ENCODE measurements at places on chromosomes 3 and 15. TPM values are rescaled to one million over a fixed set of nuclear protein-coding genes. Genes with fewer than 3 reads are reported as not detected.
A peak's percentile ranks its signal among the peaks of the same experiment; 100 is the strongest.

The MINDY4B gene
- 0.20 TPM for total RNA-seq

The P3H2 gene
- total RNA-seq: 7.5 TPM

The PGBD4 gene
- total RNA-seq: 4.0 TPM

The PRRT3 gene
- 4.0 TPM for total RNA-seq

The AGBL1 gene
- total RNA-seq: 1.1 TPM

The SEMA6D gene
- 68.8 TPM for total RNA-seq

DNA sequence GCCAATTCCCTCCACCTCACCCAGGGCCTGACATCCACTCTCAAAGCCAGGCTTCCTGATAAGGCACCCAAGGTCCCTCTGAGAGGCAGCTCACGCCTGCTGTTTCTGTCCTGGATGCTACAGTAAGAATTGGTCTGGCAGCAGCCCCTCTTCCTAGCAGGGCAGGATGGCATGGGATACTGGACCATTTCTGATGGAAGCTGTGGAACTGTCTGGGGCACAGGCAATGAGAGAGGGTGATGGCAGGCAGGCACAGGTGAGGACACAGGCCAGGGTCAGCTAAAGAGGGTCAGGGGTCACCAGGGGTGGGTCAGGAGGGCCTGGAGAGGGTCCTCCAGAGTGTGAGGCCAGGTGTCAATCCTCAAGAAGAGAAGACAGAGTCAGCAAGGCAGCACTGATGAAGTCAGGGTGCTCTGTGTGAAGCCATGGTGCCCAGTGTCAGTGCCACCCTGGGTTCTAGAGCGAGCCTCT is 41.9 kb upstream of the SLC41A3 start:
- H3K36me3 ChIP-seq: peaks cover 61% of the 10 kb centered on the region
- no peak for DNase-seq
- H3K4me3 ChIP-seq: no peak overlapping the region

DNA sequence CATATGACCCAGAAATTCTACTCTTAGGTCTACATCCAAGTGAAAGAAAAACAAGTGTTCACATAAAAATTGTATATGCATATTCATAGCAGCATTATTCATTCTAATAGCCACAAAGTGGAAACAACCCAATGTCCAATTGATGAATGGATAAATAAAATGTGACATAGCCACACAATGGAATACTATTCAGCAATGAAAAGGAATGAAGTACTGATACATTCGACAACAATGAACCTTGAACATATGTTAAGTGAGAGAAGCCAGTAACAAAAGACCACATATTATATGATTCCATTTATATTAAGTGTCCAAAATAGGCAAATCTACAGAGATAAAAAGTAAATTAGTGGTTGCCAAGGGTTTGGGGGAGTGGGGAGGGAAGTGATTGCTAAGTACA is 70.2 kb upstream of the ACTC1 start:
- no peaks in the 10 kb centered on the region for H3K27me3 ChIP-seq
- H3K36me3 ChIP-seq: peaks cover 3% of the 10 kb centered on the region
- no peak overlapping the region for H3K4me3 ChIP-seq
- H3K27ac ChIP-seq: no peak overlapping the region
- no peak for DNase-seq

GRCh38 chr3:156483961-156484787 is 70.7 kb downstream of the SSR3 start:
- no peaks in the 10 kb centered on the region for H3K4me1 ChIP-seq
- DNase-seq: no peak
- no peak overlapping the region for H3K4me3 ChIP-seq
- no peaks in the 10 kb centered on the region for H3K27me3 ChIP-seq
- no peaks in the 10 kb centered on the region for H3K36me3 ChIP-seq
- no peak overlapping the region for H3K27ac ChIP-seq

- H3K4me3 ChIP-seq: no peak overlapping the region
- DNase-seq: no peak
- no peak overlapping the region for H3K27ac ChIP-seq
- H3K27me3 ChIP-seq: no peaks in the 10 kb centered on the region
- H3K4me1 ChIP-seq: no peaks in the 10 kb centered on the region
- no peaks in the 10 kb centered on the region for H3K36me3 ChIP-seq
Observed at GRCh38 chr3:110679285-110679684, 392.3 kb upstream of the NECTIN3 start.

GRCh38 chr3:37103103-37103808 is 71.1 kb downstream of the LRRFIP2 start:
- no peaks in the 10 kb centered on the region for H3K36me3 ChIP-seq
- H3K4me3 ChIP-seq: no peak overlapping the region
- no peaks in the 10 kb centered on the region for H3K4me1 ChIP-seq
- no peaks in the 10 kb centered on the region for H3K27me3 ChIP-seq
- DNase-seq: no peak
- H3K27ac ChIP-seq: no peak overlapping the region

GRCh38 chr3:22732641-22733040 is 470.5 kb upstream of the UBE2E2 start:
- H3K27ac ChIP-seq: no peak overlapping the region
- H3K36me3 ChIP-seq: no peaks in the 10 kb centered on the region
- H3K4me1 ChIP-seq: no peaks in the 10 kb centered on the region
- H3K27me3 ChIP-seq: no peaks in the 10 kb centered on the region

DNA sequence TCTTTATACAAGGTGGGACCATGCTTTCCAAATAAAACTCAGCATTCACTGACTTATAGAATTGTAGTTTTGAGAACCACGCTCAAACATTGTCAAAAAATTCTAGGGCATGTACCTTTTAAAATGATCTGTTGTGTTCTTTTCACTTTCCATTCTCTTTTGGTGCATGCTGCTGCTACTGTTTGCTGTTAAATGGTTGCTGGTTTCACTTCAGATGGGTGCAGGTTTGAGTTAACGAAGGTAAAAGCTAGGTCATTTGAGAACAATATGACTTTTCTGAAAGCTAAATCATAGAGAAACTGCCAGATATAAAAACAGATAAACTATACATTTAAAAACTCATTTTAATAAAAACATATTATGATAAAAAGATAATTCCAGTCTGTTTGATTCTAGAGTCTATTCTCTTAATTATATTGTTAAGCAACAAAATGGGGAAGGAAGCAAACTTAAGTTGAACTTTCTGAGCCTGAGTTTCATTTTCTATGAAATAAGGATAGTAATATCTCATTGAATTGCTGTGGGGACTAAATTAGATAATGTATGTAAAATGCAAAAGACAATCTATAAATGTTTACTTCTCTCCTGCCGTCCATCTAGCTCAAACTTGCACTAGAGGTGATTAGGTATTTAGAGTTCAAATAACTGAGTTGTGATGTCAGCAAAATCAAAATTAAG is 82.4 kb downstream of the OXSM start:
- no peak for DNase-seq
- no peak overlapping the region for H3K27ac ChIP-seq
- H3K36me3 ChIP-seq: no peaks in the 10 kb centered on the region
- no peak overlapping the region for H3K4me3 ChIP-seq

GRCh38 chr3:178072391-178073305 is 463.6 kb upstream of the KCNMB2 start:
- peak; percentile 49 for DNase-seq
- no peaks in the 10 kb centered on the region for H3K36me3 ChIP-seq
- H3K27ac ChIP-seq: no peak overlapping the region
- H3K4me3 ChIP-seq: no peak overlapping the region
- no peaks in the 10 kb centered on the region for H3K27me3 ChIP-seq

- H3K27me3 ChIP-seq: no peaks in the 10 kb centered on the region
- H3K4me3 ChIP-seq: no peak overlapping the region
- no peak overlapping the region for H3K27ac ChIP-seq
- H3K36me3 ChIP-seq: no peaks in the 10 kb centered on the region
- H3K4me1 ChIP-seq: no peaks in the 10 kb centered on the region
Observed at GRCh38 chr3:102031834-102032233, 182.5 kb downstream of the NFKBIZ start.

DNA sequence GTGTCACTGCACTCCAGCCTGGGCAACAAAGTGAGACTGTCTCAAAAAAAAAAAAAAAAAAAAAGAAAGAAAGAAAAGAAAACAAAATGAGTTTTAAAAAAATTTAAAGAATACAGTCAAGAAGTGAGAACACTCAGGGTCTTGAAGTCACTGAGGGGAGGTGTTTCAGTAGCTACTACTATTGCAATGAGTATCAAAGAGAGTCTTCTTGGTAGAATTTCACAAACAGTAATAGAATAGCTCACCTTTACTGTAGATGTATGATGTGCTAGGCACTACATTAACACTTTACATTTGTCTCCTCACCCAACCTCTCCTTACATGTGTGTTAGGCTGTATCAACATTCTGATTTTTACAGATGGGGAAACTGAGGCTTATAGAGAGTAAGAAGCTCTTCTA is 43.9 kb downstream of the EOMES start:
- no peak overlapping the region for H3K4me3 ChIP-seq
- no peak overlapping the region for H3K27ac ChIP-seq
- H3K4me1 ChIP-seq: peaks cover 4% of the 10 kb centered on the region
- H3K36me3 ChIP-seq: no peaks in the 10 kb centered on the region

- H3K4me1 ChIP-seq: no peaks in the 10 kb centered on the region
- no peak overlapping the region for H3K4me3 ChIP-seq
- DNase-seq: no peak
- H3K36me3 ChIP-seq: peaks cover 21% of the 10 kb centered on the region
Observed at GRCh38 chr3:158743664-158744566, 11.7 kb upstream of the RARRES1 start.

DNA sequence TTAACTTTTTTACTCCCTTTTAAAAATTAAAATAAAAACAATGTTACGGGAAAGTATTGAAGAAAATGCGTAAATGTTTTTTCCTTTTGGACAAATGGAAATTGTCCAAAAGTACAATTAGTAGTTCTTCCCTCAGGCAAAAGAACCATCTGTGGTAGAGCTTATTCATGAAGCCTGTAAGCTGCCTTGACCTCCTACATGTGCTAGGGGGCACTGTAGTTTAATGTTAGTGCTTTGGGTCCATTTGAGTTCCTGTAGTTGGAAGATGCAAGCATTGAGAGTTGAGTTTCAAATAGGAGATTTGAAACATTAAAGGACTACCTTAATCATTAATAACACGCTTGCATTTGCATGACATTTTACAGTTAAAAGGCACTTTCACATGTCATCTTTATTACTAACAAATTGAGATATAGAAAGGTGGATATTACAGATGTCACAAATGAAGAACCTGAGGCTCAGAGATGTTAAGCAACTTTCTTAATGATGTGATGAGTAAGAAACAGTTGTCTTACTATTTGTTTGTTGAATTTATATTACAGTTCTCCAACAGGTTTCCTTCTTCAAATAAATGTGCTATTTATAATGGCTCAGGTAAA is 1.8 kb upstream of the ZNF385D start:
- H3K4me3 ChIP-seq: no peak overlapping the region
- DNase-seq: no peak
- no peaks in the 10 kb centered on the region for H3K36me3 ChIP-seq
- H3K27ac ChIP-seq: no peak overlapping the region
- H3K4me1 ChIP-seq: peaks cover 4% of the 10 kb centered on the region
- H3K27me3 ChIP-seq: no peaks in the 10 kb centered on the region

- H3K4me3 ChIP-seq: no peak overlapping the region
- H3K27me3 ChIP-seq: peaks cover 2% of the 10 kb centered on the region
- H3K27ac ChIP-seq: no peak overlapping the region
- no peaks in the 10 kb centered on the region for H3K36me3 ChIP-seq
- DNase-seq: no peak
Observed at GRCh38 chr3:186638259-186638658, 1.9 kb upstream of the FETUB start.

GRCh38 chr3:149026718-149027117 is 35.4 kb downstream of the GYG1 start:
- no peaks in the 10 kb centered on the region for H3K27me3 ChIP-seq
- H3K4me1 ChIP-seq: no peaks in the 10 kb centered on the region
- no peak overlapping the region for H3K4me3 ChIP-seq

- H3K27me3 ChIP-seq: no peaks in the 10 kb centered on the region
- H3K4me1 ChIP-seq: peaks cover 18% of the 10 kb centered on the region
- H3K27ac ChIP-seq: no peak overlapping the region
- no peak for DNase-seq
Observed at GRCh38 chr15:29688506-29689286, 133.6 kb downstream of the TJP1 start.

DNA sequence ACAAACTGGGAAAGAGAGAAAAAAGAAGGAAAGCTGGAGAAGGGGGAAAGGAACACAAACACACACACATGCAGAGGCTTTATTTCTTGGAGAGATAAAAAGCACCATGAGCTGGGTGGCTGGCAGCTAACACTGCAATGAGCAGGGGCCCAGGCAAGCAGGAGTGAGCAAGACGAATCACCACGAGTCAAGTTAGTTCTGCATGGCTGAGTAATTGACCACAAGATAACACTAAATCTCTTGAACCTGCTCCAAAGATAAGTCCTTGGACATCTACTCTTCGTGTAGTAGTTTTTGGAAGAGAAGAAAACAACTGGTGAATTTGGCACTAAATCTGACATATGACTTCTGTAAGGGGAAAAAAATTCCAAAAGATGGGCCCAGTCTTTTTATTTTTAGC is 100.9 kb downstream of the MYO5A start:
- H3K4me1 ChIP-seq: no peaks in the 10 kb centered on the region
- DNase-seq: no peak

- peak overlapping the region; percentile 90 for H3K27ac ChIP-seq
- H3K4me3 ChIP-seq: no peak overlapping the region
- H3K4me1 ChIP-seq: peaks cover 79% of the 10 kb centered on the region
- H3K27me3 ChIP-seq: no peaks in the 10 kb centered on the region
- H3K36me3 ChIP-seq: peaks cover 14% of the 10 kb centered on the region
- DNase-seq: no peak
Observed at GRCh38 chr15:78205337-78205736, 29.0 kb downstream of the ACSBG1 start.

DNA sequence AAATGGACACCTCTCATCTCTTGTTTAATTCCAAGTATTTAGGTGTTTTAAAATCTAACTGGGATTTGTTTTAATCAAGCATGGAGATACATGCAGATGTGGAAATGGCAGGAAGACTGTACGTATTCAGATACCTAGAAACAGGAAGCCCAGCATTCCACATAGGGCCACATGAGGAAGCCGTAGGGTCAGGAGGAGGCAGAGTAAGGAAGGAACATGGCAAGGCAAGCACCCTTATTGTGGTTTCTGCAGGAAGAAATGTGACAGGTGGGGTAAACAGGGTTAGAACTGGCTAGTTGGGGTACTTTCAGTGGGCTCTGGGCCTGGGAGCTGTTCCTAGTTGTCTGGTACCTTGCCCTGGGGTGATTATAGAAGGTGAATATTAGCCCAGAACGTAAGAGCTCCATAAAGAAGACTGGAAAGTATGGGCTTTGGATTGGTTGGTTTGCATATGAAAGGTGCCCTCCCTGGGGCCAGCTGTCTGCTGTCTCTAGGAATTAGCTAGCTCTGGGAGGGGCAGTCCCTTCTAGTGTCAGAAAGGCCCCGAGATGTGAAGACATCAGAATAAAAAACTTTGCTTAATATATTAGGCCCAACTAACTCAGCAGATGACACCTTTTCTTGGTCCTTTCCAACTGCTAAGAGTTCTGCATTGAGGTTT is 107.7 kb upstream of the CADPS start:
- no peak overlapping the region for H3K4me3 ChIP-seq
- DNase-seq: no peak
- no peaks in the 10 kb centered on the region for H3K4me1 ChIP-seq
- no peaks in the 10 kb centered on the region for H3K36me3 ChIP-seq

Measured in spinal cord (tissue), 10 donors.